ENCODE measurements at places on chromosomes 7 and 10.

DNA sequence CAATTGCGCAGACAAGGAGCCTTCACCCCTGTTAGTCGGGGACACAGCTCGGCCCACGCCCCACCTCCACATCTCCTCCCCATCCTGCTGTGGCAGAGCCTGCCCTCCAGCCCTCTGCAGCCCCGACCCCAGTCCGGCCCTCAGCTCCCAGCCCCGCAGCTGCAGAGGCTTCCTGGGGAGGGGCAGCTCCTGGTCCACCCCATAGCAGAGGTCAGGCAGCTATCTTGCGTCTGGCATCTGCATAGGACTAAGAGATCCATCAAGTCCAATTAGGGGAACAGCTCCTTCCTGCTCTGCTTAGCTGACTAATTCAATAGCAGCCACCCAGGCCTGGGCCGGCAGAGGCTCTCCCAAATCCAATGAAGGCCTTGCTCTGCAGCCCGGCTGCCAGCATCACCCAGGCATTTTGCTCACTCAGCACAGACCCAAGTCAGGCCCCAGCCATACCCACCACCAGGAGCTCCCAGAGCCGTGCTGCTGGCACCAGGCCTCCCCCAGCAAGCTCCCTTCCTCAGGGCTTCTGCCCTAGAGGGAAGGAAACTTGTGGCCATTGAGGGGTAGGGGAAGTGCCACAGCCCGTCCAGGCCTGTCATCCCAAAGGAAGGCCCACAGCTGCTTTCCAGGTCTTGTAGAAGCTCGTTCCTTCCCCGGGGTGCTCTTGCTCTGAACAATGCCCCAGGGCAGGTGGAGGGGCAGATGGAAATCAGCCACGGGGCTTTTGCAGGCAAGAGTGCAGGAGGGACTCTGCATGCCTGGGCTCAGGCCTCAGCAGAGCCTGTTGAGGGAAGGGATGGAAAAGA lies 106.2 kb upstream of the RET start:
- DNase-seq = no peak

- DNase-seq = no peak
Measured at GRCh38 chr7:159049266-159050025, 95.2 kb downstream of the VIPR2 start.

- DNase-seq = no peak
Measured at GRCh38 chr7:47142867-47143175, 439.1 kb downstream of the TNS3 start.

- no peak for DNase-seq
Measured at GRCh38 chr7:125424721-125425120, 495.1 kb upstream of the POT1 start.

DNA sequence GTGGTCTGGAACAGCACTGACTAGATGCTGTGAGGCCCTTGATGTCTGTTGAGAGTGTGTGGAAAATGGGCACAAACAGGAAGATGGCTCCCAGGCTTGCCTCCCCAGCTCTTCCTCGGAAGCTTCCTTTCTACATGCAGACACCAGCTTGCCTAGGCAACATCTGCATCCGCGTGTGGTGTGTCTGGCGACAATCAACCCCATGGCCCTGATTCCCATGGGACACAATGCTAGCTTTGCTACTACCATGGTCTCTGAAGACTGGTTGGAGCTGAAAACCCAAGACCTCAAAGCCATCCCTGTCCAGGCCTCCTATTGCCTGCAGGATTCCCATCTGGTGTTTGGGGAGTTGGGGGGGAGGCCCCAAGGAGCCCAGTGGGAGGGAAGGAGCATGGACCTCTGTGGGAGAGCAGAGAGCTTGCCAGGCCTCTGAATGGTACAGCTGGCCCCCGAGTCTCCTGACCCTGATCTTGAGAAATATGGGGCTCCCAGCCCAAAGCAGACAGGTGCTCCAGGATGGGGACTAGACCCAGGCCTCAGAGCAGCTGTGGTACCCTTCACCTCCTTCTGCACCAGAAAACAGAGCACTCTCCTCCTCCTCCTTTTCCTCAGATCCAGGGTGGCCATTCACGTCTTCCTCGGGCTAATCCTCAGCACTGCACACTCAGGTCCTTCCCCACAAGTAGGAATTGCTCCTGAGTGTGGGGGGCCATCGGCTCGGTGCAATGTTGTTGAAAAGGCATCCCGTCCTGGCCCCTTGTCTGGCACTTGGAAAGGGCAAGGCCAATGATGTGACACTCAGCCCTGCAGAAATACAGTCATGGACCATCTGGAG lies 57.6 kb downstream of the ARHGAP22 start:
- no peak for DNase-seq

GRCh38 chr10:44993922-44994751 lies 6.6 kb upstream of the ZNF22 start:
- DNase-seq = no peak

DNA sequence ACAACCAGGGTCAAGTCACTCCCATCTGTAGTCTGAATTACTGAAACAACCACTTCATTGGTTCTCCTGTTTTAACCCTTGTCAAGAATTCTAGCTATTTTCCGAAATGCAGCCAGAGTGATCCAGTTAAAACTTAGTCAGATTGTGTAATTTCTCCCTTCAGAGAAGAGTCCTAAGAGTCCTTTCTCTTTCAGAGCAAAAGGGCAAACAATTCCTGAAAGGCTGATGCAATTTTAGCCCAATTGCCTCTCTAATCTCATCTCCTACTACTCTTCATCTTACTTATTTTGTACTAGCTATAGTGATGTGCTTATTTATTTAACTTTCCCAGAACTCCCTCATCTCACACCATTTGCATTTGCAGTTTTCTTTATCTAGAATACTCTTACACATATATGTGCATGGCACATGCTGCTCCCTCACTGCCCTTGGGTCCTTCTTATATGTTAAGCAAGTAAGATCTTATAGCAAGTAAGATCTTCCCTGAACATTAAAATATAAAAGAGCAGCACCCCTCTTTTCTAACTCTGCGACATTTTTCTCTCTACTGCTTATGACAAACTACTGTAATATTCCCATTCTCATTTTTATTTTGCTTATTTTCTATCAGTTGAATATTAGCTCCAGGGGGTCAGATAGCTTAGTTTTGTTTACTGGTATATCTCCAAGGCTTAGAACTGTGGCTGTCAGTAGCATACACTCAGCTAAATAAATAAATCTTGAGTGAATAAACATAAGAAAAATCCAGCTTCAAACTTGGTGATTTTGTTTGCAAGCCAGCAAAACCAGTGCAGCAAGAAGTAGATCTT lies 44.6 kb downstream of the HGF start:
- no peak for DNase-seq

- DNase-seq = no peak
Measured at GRCh38 chr7:5673125-5673524, 108.3 kb downstream of the RNF216 start.

GRCh38 chr10:12622691-12623090 lies 273.3 kb downstream of the CAMK1D start:
- DNase-seq = no peak

GRCh38 chr10:69057951-69058297 lies 30.0 kb upstream of the SRGN start:
- no peak for DNase-seq

GRCh38 chr7:91327346-91327745 lies 63.1 kb downstream of the FZD1 start:
- no peak for DNase-seq

GRCh38 chr7:153258686-153259085 lies 499.1 kb downstream of the ACTR3B start:
- DNase-seq = no peak

- no peak for DNase-seq
Measured at GRCh38 chr7:2432910-2433712, 29.7 kb downstream of the CHST12 start.

- DNase-seq = no peak
Measured at GRCh38 chr10:19576576-19576975, 239.7 kb upstream of the PLXDC2 start.

DNA sequence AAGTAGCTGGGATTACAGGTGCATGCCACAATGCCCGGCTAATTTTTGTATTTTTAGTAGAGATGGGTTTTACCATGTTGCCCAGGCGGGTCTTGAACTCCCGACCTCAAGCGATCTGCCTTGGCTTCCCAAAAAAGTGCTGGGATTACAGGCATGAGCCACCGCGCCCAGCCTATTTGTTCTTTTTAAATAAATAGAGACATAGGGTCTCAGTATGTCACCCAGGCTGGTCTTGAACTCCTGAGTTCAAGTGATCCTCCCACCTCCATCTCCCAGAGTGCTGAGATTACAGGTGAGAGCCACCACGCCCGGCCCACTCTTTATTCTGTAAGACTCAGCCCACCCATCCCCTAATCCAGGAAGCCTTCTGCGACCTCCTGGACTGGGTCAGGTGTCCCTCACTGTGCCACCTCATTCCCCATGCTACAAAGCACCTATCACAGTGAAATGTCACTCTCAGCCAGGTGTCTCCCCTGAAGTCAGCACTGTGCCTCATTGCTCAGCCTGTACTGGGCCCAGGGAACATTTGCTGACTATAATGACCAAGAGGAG lies 2.8 kb downstream of the TMEM120A start:
- DNase-seq = no peak

GRCh38 chr10:13834581-13835286 lies 248.0 kb downstream of the PRPF18 start:
- DNase-seq = peak; percentile 9

DNA sequence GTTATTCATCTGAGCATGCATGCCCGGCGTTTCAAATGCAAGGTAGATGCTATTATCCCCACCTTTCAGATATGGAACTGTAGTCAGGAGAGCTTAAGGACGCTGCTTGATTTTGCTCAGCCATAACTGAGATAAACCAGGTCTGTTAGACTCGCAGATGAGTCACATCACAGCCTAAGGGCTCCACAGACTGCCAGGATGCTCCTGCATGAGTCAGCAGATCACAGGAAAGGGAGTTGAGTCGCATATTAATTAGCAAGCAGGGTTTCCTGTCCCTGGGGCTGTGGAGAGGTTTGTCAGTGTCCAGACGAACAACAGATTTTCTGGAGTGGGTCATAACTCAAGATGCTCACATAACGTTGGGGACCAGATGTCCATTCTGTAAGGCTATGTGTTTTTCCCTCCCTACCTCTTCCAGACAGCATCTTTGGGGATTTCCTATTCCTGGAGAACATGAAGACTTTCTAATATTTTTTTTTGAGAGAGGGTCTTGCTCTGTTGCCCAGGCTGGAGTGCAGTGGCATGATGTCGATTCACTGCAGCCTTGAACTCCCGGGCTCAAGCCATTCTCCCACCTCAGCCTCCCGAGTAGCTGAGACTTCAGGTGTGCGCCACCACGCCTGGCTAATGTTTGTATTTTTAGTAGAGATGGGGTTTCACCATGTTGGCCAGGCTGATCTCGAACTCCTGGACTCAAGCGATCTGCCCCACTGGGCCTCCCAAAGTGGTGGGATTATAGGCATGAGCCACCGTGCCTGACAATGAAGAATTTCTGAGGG lies 36.7 kb downstream of the PFKFB3 start:
- DNase-seq = no peak

- DNase-seq = no peak
Measured at GRCh38 chr7:17301471-17302456, 3.3 kb downstream of the AHR start.

GRCh38 chr7:155796381-155797261 lies 15.6 kb downstream of the SHH start:
- no peak for DNase-seq

DNA sequence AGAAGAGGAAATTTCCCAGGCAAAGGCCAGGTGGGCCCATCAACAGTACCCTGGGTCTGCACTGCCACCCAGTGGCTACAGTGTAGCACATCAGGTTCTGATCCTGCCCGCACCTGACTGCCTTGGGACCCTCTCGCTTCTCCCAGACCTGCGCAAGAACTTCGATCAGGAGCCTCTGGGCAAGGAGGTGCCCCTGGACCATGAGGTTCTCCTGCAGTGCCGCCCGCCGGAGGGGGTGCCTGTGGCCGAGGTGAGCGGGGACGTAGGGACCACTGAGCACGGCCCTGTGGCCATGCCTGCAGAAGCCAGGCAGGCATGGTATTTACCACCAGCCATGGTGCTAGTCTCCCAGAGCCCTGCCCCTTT lies 33.9 kb upstream of the SLC29A3 start:
- DNase-seq = no peak

GRCh38 chr7:51352174-51353100 lies 35.8 kb upstream of the COBL start:
- no peak for DNase-seq

DNA sequence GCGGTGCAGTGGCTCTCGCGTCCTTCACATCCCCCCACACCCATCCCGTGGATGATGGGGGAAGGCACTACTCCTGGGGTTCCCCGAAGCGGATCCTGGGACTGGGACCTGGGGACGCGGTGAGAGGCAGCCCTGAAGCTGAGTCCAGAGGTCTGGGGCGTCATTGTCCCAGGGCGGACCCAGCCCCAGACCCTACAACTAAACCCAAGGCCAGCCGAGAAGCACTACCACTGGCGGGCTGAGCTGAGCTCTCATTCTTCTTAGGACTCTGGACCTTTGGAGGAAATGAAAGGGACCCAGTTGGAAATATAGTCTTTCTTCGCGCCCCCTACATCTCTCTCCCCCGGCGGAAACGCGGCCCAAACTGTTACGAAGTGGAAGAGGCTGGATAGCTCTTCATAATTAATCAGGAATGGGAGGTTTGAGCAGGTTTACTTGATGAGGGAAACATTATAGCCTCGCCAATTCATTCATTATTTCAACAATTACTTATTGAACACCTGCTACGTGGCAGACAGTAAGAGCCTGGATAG lies 389 bp upstream of the FBXL15 start:
- DNase-seq = no peak

DNA sequence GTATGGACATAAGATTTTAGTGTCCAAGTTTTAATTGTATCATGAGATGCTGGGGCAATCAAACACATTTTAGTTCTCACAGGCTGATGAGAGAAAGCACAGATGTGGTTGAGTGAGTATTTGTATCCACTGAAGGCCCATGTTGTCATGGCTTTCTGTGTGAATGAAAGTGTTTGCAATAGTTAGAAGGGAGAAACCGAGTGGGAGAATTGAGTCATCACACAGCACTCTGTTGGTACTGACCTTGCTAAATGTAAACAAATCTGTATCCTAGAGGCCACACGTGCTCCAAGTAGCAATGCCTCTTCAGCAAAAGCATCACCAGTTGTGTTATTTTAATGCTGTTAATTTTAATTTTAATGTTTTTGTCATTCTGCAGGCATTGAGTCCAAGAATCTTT lies 121.2 kb downstream of the EMX2 start:
- DNase-seq = no peak

GRCh38 chr7:148362541-148362940 lies 228.0 kb upstream of the C7orf33 start:
- DNase-seq = no peak

- no peak for DNase-seq
Measured at GRCh38 chr7:72064916-72065315, 347.2 kb downstream of the CALN1 start.

- DNase-seq = no peak
Measured at GRCh38 chr7:155809332-155809946, 2.8 kb downstream of the SHH start.

GRCh38 chr10:33303988-33304387 lies 30.5 kb downstream of the NRP1 start:
- no peak for DNase-seq

- DNase-seq = no peak
Measured at GRCh38 chr7:22896917-22897316, 74.3 kb upstream of the TOMM7 start.

GRCh38 chr10:79498291-79498829 lies 14.0 kb upstream of the EIF5AL1 start:
- DNase-seq = no peak

Measured in NCI-H1417 treated with DMSO at 0.1 percent for 48 hours (cell line).